NCI-H226 (cell line): ENCODE measurements at places on chromosomes 2 and 18.
A peak's percentile ranks its signal among the peaks of the same experiment; 100 is the strongest.

DNA sequence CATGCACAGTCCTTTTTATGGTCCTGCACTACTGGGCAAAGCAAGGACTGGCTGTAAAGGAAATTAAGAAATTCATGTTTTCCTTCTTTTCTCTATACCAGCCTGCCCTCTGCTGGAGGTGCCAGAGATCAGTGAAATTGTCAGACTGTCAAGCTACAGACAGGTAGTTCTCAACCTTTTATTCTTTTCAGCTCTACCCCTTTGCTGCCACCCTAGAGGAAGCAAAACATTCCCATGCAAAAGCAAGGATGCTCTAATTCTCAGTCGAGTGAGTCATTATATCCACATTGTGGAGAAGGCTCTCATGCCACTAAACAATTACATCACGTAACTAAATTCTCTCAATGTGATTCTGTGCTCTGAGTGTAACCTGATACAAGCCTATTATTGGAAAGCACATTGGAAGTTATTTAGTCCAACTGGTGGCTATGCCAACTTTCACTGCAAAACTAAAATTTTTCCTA lies 25.0 kb upstream of the RAPGEF4 start:
- DNase-seq = peak; percentile 45

GRCh38 chr2:74887445-74887951 lies 53.6 kb downstream of the HK2 start:
- DNase-seq = no peak

GRCh38 chr2:55883357-55883756 lies 40.2 kb downstream of the EFEMP1 start:
- peak; percentile 87 for DNase-seq

DNA sequence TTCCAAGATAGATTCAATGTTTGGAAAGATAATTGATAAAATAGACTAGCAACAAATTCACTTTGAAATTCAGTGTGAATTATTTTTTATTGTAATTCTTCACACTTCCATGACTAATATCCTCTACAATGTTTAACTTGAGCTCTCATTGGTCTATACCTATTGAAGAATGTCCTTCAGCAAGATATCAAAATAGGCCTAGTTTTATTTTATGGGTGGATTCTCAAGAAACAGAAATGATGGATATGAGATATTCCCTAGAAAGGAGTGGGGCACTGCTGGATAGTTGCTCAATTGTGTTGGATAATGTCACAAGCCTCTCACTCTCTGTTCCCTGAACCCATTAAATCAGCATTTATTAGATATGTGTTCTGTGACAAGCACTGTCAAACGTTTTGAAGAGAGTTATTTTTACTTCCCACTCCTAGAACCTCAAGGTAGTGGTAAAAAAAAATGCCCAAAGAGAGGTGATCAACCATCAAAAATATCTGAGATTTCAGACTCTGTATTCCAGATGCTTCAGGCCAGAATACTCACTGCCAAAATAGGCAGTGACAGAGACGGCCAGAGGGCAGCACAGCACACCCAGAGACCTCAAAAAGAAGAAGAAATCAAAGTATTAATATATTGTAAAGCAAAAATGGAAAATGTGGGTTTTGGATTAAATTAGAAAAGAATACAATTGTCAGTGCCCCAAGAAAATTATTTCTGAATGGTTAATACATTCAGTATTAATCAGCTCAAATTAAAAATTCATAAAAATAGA lies 87.5 kb downstream of the TRIB2 start:
- DNase-seq = peak; percentile 22
